DMS153 (cell line): ENCODE measurements at places on chromosomes 6 and 20.

- DNase-seq: no peak
Observed at GRCh38 chr20:60990643-60991042, 261.4 kb upstream of the CDH4 start.

DNA sequence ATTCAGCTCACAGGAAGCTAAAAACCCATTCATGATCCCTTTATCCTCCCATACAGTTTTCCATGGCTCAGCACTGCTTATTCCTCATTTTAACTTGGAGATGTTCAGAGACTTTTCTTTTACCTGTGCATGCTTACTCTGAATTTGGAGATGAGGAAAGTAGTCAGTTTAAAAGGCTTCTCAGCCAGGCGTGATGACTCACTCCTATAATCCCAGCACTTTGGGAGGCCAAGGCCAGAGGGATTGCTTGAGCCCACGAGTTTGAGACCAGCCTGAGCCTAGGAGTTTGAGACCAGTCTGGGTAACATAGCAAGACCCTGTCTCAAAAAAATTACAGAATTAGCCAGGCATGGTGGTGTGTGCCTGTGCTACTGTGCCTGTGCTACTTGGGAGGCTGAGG is 30.3 kb upstream of the TMEM217 start:
- no peak for DNase-seq

GRCh38 chr6:79646006-79646405 is 14.9 kb downstream of the SH3BGRL2 start:
- no peak for DNase-seq

GRCh38 chr6:83108378-83108777 is 40.9 kb downstream of the DOP1A start:
- DNase-seq: no peak

- DNase-seq: no peak
Observed at GRCh38 chr20:35579196-35579595, 36.4 kb upstream of the SPAG4 start.

DNA sequence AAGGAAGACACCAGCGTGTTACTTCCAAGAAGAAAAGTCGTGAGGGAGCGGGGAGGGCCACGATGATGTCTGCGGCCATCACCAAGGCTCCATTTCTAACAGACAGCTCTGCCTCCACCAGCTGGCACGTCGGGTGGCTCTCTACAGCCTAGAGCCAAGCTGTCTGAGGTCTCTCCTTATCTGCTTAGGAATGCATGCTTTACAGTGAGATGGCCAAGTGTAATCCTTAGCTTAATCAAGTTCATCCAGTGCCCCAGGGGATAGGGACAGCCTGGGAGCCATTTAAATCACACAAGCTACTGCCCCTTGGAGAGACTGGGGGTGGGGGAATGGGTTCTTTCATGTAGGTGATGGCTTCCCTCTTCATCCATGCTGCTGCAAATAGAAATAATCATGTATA is 213.8 kb upstream of the CST7 start:
- DNase-seq: no peak

DNA sequence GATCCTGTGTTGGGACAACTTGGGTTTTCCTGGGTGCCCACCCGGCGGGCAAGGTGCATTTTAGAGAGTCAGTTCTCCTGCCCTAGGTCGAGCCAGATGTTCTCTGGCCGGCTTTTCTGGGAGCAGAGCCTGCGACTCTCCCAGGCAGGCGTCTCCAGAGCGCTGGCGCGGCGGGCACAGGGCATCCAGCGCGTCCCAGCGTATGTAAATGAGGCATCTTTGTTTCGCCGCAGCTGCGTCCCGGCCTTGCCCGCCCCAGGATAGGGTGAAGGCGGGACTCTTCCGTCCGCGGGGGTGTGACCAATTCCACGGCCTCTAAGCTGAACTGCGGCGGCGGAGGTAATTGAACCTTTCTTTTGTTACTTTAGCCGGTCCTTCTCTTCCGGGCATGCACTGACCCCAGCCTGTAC is 9.1 kb downstream of the GRIK2 start:
- peak; percentile 40 for DNase-seq

DNA sequence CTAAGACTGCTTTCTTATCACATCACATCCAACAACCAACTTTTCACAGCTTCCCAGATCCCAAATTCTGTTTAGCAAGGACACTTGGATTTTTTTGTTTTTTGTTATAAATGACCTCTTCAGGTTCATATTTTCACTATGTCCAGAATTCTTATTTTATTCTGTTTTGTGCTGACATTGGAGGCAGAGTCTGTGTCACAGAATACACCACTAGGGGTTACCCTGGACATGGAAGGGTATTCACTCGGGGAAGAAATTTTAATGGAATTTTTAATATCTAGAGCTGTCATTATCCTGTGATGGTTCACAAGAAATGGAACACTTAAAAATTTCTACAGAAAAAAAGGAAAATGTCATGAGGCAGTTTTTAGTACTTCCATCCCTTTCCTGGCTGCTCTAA is 12.0 kb upstream of the SLC2A12 start:
- DNase-seq: no peak

DNA sequence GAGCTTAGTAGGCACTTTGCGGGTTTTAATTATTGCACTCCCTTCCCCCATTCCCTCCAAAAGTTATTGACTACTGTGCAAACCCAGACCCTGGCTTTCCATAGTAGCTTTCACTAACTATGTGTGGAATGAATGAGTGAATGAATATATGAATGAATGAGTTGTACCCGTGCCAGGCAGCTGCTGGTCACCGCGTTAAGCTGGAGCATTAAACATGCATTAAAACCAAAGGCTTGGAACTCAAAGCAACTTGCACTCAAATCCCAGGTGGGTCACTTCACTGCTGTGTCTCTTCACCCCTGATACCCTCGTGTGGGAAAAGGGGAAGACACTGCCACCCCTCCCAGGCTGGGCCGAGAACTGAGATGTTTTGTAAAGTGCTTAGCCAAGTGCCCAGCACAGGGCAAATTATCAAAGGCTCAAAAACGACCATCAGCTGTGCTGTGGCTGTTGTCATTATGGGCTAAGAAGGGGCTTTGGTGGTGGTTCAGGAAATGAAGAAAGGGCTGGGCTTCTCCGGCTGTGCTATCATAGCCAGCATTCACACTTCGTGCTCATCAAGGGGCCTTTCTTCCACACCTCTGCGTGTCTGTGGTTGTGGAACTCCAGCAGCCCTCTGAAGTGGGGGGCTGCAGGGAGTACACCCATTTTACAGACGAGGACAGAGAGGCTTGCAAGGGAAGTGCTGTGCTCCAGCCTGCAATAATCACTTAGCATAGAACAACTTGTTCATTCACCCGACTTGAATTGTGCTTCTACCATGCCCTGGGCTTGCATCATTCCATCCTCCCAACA is 60.2 kb upstream of the STX16 start:
- DNase-seq: no peak

GRCh38 chr6:134029495-134030455 is 22.6 kb downstream of the SLC2A12 start:
- DNase-seq: no peak
